LNCaP clone FGC (cell line): ENCODE measurements at places on chromosomes 13 and 19.

DNA sequence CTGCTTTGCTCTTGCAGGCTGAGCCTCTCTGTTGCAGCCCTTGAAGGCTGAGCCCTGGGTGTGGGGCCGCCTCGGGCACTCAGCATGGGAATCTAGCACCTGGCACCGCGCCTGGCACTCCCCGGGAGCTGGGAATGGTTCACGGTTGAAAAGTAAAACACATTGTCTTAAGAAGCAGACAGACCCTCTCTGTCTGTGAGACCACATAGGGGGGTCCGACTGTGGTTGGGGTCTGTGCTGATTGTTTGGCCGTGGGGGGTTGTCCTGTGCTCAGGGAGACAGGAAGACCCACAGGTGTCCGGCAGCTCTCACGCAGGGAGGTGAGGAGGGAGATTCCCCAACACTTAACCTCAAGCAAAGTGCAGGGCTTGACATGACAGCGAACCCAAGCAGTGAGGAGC lies 64.8 kb downstream of the SOX1 start:
- DNase-seq, result no peak

DNA sequence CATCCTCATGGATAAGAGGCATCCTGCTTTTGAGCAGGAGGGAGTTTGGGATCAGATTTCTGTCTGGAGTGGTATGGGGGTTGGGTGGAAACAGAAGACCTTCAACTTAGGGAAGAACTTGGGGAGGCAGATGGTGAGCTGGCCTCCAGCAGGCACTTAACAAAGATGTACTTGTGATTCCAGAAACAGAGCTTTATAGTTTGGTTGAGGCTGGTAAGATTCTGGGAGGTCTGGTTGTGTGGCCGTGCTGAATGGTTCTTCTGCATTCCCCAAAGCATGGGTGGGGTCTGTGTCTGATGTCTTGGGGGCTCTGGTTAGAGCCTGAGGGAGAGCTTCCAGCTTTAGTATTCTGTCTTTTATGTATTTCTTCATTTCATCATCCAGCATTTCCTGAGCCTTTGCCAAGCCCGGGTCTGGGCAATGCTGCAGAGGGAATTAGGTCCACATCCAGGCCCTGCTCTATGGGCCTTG lies 4.8 kb downstream of the MEGF8 start:
- no peak for DNase-seq

DNA sequence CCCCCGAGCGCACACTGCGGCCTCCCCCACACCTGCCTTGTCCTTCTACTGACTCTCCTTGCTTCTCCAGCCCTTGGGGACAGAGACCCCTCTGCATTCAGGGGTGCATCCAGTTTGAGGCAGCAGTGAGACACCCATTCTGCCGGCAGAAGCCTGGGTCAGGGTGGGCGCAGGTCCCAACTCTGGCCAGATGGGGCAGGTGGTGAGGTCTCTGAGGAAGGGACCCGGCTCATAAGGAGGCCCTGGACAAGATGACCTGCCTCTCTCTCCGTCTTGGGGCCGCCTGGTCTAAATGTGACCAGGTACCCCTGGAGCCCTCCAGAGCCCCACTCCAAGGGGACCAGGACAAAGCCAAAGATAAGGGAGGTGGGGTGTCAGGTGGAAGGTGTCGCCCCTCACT lies 6.1 kb downstream of the CHERP start:
- no peak for DNase-seq

GRCh38 chr13:82647540-82647939 lies 1234.7 kb downstream of the SLITRK1 start:
- no peak for DNase-seq

- DNase-seq, result no peak
Observed at GRCh38 chr19:49680421-49681351, 3.6 kb downstream of the PRMT1 start.

- DNase-seq, result no peak
Observed at GRCh38 chr19:15841875-15842569, 26.6 kb upstream of the OR10H1 start.

GRCh38 chr13:92315265-92315664 lies 911.3 kb upstream of the GPC6 start:
- DNase-seq, result no peak
